ENCODE measurements at places on chromosomes 13 and 19. TPM values are rescaled to one million over a fixed set of nuclear protein-coding genes. Genes with fewer than 3 reads are reported as not detected.

The ZNF552 gene
- 5.6 TPM for total RNA-seq

The ETFB gene
- 230 TPM for total RNA-seq

The NALCN gene
- total RNA-seq = 3.1 TPM

The SYT3 gene
- total RNA-seq = 0.59 TPM

The CEACAM21 gene
- 0.15 TPM for total RNA-seq

The MAU2 gene
- total RNA-seq = 12.5 TPM

Measured in A549 treated with dexamethasone at 1 μM for 4 hours (cell line).